Activated T-helper 1 cell treated with Interleukin-2 at 50 U/mL for 16 hours (primary cell): ENCODE measurements at places on chromosomes 6 and 20.

GRCh38 chr6:43762966-43763695 is 6.9 kb upstream of the VEGFA start:
- no peak for DNase-seq

- DNase-seq: no peak
These were observed 211.4 kb downstream of the FOXC1 start for GRCh38 chr6:1821164-1821512.

DNA sequence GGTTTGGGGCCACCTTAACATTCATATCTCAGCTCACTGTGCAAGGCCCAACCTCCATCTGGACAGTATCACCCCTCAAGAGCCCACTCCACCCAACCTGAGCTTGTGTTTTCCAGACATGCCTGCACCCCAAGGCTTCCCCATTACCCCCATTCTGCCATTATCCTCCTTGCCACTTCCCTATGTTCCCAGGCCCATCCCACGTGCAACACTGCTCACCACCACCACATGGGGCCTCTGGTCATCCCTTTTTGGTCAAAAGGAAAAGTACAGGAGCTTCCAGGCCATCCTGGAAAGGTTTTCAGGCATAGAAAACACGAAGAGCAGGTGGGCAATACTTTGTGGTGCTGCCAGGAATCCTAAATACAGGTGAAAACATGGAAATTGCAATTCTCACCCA is 140.3 kb downstream of the SYNDIG1 start:
- DNase-seq: no peak

DNA sequence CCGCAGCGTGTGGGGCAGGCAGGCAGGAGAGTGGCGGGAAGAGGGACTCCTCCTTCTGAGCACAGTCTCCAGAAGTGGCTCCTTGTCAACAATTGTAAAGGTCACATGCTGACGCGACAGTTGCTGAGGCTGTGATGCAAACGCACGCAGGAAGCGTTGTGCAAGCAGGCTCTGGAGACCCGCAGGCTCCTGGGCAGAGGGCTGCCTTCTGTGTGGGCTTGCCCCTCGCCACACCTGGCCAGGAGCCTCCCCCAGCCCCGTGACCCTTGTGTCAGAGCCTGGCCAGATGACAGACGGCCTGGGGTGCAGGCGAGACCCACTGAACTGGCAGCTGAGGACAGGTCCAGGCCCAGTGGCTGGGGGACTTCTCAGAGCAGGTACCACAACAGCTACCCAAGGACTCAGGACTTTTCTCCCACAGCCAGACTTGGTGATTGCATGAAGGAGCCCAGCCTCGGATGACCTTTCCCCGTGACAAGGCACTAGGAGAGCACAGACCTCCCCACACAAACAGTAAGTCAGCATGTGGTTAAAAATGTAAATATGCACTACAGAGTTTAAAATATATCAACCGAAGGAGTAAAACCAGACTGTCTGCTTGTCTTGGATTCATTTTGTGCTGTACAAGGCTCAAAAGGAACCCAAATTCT is 222.1 kb upstream of the RREB1 start:
- no peak for DNase-seq

- DNase-seq: no peak
These were observed 29.7 kb upstream of the ANGPT4 start for GRCh38 chr20:945841-946240.

- no peak for DNase-seq
These were observed 177.9 kb downstream of the KIF16B start for GRCh38 chr20:16395366-16395765.

GRCh38 chr6:121732641-121733040 is 297.2 kb downstream of the GJA1 start:
- no peak for DNase-seq

- DNase-seq: no peak
These were observed 69.3 kb upstream of the FRMD1 start for GRCh38 chr6:168148231-168148849.

GRCh38 chr6:50271266-50271665 is 221.5 kb upstream of the DEFB112 start:
- DNase-seq: no peak

DNA sequence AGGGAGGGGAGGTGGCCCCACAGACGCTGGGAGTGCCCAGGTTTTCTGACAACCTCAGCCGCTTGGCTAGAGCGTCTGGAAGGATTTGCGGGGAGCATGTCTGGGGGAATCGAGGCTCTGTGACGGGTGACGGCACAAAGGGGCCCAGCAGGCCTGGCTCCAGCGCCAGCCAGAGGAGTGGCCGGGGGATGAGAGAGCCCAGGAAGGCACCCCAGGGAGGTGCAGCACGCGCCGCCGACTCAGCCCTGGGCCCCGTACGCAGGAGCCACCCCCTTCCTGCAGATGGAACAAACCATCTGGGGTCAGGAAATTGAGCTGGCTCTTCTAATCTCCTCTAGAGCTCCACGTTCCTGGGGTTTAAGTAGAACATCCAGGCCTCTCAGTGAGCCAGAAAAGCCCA is 5.9 kb upstream of the SLCO4A1 start:
- no peak for DNase-seq

DNA sequence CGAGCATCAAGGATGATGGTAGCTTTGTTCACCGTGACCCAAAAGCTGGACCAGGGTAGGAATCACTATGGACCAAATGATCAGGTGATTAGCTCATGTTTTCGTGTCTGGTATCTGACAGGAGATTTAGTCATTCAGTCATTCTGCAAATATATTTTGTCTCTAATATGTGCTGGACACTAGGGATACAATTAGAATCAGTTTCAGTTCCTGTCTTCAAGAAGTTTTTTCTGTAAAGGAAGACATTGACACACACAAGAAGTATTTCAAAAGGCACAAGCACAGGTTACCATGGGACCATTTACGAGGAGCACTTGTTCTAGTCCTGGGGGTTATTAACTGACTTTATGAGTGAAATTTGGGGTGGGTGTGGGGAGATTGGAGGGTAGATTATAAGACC is 244.9 kb downstream of the HIVEP2 start:
- DNase-seq: no peak

- no peak for DNase-seq
These were observed 56.3 kb downstream of the HLA-DPB1 start for GRCh38 chr6:33132081-33132524.

- DNase-seq: no peak
These were observed 259.1 kb downstream of the ZFAND3 start for GRCh38 chr6:38078671-38079070.

GRCh38 chr6:24537771-24538385 is 43.1 kb downstream of the ALDH5A1 start:
- no peak for DNase-seq

- DNase-seq: no peak
These were observed 532.1 kb upstream of the JAG1 start for GRCh38 chr20:11205769-11206362.

GRCh38 chr6:2891768-2892170 is 11.3 kb downstream of the SERPINB9 start:
- DNase-seq: peak; percentile 55

- no peak for DNase-seq
These were observed 52.1 kb downstream of the PLAGL1 start for GRCh38 chr6:143955971-143956370.

DNA sequence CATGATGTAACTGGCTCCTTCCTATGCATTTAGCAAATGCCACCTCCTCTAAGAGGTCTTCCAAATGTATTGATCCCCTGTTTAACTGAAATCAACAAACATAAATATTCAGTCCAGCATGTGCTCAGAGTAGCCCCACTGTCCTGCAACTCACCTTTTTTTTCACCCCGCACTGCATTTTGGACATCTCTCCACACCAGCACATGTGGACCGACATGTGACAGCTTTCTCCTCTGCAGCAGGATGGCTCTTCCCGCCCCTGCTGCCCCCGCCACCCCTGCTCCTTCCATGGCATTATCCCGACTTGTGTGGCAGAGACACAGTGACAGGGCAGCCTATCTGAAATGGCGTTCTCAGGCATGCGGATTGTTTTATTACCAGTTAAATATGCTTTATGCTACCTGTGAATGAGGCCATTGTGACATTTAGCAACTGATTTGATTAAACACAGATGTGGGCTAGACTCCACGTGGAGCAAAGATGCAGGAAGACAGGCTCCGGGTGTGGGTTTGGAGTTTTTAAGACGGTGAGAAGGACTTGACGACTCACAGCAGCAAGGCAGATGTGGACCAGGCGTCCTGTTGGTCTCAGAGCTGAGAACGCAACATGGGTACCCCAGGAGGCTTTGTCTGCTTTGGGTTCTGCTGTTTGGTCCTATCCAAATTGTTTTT is 161.2 kb downstream of the EYA2 start:
- no peak for DNase-seq

- DNase-seq: no peak
These were observed 32.1 kb downstream of the FAM83B start for GRCh38 chr6:54878718-54879117.
